ENCODE measurements at places on chromosomes 1 and 21. TPM values are rescaled to one million over a fixed set of nuclear protein-coding genes. Genes with fewer than 3 reads are reported as not detected.

DNA sequence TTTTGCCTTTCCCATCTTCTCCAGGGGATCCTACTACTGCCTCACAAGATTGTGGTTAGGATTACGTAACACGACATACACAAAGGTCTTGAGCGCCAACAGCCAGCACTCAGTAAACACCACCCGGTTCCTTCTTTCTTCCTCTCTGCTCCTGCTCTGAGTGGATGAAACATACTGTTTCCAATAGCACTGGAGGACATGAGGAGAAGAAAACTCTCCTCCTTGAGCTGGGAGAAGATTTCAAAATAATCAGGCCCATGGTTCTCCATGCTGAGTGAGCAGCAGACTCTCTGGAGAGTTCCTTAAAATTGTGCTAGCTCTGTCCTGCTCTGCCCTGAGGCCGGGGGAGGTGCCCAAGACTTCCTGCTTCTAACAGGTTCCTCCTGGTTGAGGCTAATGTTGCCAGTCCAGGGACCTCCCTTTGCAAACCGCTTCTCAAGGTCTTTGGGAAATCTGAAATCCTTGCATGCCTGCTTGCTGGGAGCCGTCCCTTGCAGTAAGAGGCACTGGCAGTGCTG lies 29.4 kb upstream of the MX1 start:
- no peak overlapping the region for H3K27ac ChIP-seq
- H3K36me3 ChIP-seq = no peaks in the 10 kb centered on the region
- no peak for DNase-seq
- H3K27me3 ChIP-seq = peaks cover 25% of the 10 kb centered on the region
- no peaks in the 10 kb centered on the region for H3K4me1 ChIP-seq

- H3K4me1 ChIP-seq = peaks cover 50% of the 10 kb centered on the region
- H3K27me3 ChIP-seq = peaks cover 50% of the 10 kb centered on the region
- no peaks in the 10 kb centered on the region for H3K36me3 ChIP-seq
- no peak for DNase-seq
- peak overlapping the region; percentile 66 for H3K27ac ChIP-seq
These were observed 6.2 kb downstream of the RASSF5 start for GRCh38 chr1:206513312-206514111.

GRCh38 chr1:182348961-182349747 lies 42.4 kb downstream of the GLUL start:
- no peak overlapping the region for H3K4me3 ChIP-seq
- DNase-seq = no peak
- no peak overlapping the region for H3K27ac ChIP-seq
- no peaks in the 10 kb centered on the region for H3K27me3 ChIP-seq
- H3K4me1 ChIP-seq = no peaks in the 10 kb centered on the region

DNA sequence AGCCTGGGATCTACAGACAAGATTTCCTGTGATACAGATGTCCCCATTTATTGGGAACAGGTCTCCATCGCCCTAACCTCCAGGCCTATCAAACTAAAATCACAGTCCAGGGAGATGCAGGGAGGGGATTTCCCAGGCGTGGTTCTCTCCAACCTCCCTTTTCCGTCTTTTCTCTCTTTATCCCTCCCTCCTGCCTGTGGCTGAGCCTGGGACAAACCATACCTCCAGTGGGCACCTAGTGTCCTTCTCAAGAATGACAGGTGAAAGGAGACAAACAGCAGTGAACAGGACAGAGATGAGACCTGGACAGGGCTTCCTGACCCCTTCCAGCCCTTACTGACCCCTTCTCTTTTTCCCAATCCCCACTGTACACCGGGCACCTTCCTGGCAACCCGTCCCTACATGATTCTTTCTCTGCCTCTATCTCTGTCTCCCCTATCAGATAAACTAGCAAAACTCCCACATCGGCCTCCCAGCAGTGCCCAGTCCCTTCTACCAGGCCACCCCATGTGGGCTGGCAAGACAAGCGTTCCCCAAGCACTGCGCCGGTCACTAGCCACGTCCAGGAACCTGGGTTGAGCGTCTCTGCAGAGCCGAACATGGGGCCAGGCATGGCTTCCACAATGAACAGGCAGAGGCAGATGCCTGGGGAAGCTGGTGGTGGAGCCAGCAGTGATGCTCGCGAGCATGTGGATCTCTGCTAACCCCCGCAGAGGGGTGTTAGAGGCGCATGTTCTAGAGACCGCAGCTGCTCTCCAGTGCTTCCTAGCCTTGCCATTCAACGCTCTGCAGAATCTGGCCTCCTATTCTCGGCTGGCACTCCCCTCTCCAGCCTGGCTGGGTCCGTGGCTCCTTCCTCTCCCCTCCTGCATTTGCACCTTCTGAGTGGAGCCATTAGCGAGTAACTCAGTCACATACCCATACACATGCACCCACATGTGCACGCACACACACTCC lies 54.7 kb downstream of the ELK4 start:
- no peaks in the 10 kb centered on the region for H3K36me3 ChIP-seq
- H3K4me1 ChIP-seq = peaks cover 11% of the 10 kb centered on the region
- DNase-seq = no peak
- H3K27ac ChIP-seq = no peak overlapping the region
- peaks cover 84% of the 10 kb centered on the region for H3K27me3 ChIP-seq
- no peak overlapping the region for H3K4me3 ChIP-seq

GRCh38 chr21:44368711-44369446 lies 15.5 kb downstream of the TRPM2 start:
- no peak overlapping the region for H3K27ac ChIP-seq
- peaks cover 54% of the 10 kb centered on the region for H3K27me3 ChIP-seq
- H3K4me1 ChIP-seq = peaks cover 8% of the 10 kb centered on the region
- H3K4me3 ChIP-seq = peak overlapping the region; percentile 42
- no peaks in the 10 kb centered on the region for H3K36me3 ChIP-seq

Gene CLCA4
- not detected for total RNA-seq
